Hepatocyte (in vitro differentiated cells): ENCODE measurements at places on chromosomes 1 and 21. TPM values are rescaled to one million over a fixed set of nuclear protein-coding genes. Genes with fewer than 3 reads are reported as not detected.

- DNase-seq = peak; percentile 45
Measured at GRCh38 chr1:51421964-51422363, 91.6 kb upstream of the TTC39A start.

GRCh38 chr1:20685099-20685662, 24.0 kb upstream of the DDOST start:
- no peak for DNase-seq

DNA sequence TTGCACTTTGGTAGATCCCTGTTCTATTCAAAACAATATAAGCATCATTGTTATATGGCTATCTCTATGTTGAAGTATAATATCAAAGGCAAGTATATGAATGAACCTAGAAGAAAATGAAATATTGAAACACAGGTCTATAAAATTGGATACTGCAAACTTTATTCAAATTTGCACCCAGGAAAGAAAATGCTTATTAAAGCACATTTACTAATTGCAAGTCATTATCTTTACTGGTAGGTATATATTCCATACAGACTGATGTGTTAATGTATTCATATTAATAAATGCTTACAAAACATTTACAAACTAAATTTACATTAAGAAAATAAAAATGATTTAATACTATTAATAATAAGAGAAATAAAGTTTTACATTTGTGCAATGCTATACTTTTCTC, 469.8 kb downstream of the NCAM2 start:
- DNase-seq = no peak

GRCh38 chr1:154386643-154387352, 18.3 kb upstream of the IL6R start:
- DNase-seq = peak; percentile 59

DNA sequence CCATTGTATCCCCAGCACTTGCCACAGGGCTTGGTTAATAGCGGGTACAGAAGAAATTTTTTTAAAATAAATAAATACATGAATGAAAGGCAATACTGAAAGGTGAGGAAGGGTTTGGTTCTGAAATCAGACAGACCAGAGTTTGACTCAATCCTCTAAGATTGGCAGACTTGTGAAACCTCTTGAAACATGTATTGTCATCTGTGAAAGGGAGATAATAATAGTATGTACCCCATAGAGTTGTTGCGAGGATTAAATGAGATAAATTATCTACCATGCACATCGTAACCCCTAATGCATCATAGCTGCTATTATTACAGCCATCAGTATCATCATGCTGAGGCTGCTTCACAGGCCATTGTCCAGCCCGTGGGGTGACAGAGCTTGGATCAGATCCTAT, 41.4 kb downstream of the S1PR1 start:
- no peak for DNase-seq

GRCh38 chr1:115084902-115085511, 4.3 kb downstream of the TSPAN2 start:
- no peak for DNase-seq

DNA sequence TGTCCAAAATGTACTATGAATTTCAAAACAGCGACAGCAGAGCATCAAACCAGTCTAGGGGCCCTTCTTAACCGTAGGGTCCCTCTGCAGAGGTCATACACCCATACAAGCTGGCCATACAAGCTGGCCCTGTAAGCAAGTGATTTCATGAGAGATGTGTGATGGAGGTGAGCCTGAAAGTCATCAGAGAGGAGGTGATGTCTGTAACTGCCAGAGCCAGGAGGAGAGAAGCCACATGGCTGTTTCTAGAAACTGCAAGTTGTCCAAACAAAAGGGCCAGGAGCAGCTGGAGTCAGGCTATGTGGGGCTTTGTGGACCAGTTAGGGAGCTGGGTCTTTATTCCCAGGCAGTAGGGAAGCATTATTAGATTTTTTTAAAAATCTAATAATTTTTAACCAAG, 14.8 kb upstream of the SERINC2 start:
- no peak for DNase-seq

- DNase-seq = no peak
Measured at GRCh38 chr1:222417264-222417663, 130.6 kb downstream of the HHIPL2 start.

GRCh38 chr1:182802006-182802803, 12.6 kb downstream of the NPL start:
- DNase-seq = no peak

The MPC2 gene
- polyA plus RNA-seq = 188 and 215 TPM in 2 replicates

The PRAMEF27 gene
- polyA plus RNA-seq = not detected in 2 replicates

The SYNJ1 gene
- 3.9 and 7.8 TPM in 2 replicates for polyA plus RNA-seq

The C8A gene
- polyA plus RNA-seq = 2.8 and 6.1 TPM in 2 replicates

The TEKT2 gene
- polyA plus RNA-seq = 0.16 and 1.4 TPM in 2 replicates

The TRAF3IP3 gene
- polyA plus RNA-seq = 0.16 TPM in 1 of 2 replicates, not detected in the other

The CCDC185 gene
- polyA plus RNA-seq = not detected in 2 replicates
